NCI-H345 (cell line): ENCODE measurements at places on chromosomes 2 and 18.

DNA sequence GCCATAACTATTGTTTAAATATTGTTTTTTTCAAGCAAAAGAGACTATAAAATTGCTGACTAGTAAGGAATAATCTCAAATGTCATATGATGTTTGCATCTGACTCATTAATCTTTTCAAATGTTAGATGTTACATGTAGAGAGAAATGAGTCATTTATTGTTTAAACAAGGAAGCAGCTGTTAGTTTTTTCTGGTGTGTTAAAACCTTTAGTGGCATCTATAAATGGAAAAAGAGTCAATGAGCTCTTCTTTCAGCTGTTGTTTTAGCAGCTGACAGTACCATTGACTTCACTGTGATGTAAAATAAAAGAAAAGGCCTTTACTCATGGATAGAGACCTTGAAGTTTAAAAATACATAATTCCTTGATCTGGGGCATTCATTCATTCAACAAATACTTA lies 1.8 kb upstream of the KLHL41 start:
- peak; percentile 79 for DNase-seq

DNA sequence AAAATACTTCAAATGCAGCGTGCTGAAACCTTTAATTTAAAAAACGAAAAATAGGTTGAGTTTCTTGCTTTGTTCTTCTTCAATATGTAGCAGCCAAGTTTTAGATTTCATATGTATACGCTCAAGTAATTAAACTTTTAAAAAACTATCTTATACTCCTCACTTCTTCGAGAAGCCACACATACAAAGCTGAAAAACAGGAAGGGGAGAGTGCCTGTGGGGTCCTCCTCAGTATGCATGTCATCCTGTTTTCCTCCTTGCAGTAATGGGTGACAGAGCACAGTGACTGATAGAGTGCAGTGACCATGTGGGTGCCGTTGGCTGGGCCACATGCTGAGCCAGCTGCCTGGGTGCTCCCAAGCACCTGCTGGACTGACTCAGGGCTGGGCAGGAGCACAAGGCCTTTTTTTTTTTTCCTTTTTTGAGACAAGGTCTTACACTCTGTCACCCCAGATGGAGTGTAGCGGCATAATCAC lies 33.3 kb downstream of the UXS1 start:
- no peak for DNase-seq

GRCh38 chr2:84971510-84972206 lies 697 bp downstream of the KCMF1 start:
- DNase-seq = peak; percentile 18

- DNase-seq = no peak
Measured at GRCh38 chr18:41486575-41486974, 468.5 kb upstream of the PIK3C3 start.

DNA sequence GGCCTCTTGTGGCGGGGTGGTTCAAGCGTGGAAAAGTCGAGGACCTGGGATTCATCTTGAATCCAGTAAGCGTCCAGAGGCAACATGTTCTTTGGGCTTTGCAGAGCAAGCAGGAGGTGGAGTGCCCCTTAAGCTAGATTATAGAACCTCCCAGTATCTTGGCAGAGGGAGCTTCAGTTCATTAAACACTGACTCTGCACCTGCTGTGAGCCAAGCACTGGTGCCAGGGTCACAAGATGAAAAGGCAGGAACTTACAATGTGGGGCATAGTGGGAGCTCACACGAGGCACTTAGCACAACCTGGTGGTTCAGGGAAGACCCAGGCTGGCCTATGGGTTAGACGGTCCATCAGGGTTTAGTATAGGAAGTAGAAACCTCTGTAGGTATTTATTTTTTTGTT lies 7.4 kb upstream of the FZD5 start:
- no peak for DNase-seq

DNA sequence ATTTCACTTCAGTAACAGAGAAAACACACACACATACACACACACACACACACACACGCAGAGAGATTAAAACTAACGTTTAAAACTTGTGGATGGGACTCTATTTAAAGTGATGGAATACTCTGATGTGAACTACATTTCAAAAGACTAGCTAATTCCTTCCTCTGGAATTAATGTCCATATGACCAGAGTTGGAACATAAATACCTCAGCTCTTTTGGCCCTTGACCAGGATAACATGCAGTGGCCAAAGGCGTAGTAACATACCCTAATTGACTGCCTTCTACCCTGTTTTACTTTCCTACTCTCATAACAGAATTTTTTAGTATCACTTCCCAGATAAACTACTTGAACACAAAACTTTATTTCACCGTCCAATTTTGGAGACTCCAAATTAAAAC lies 671.3 kb upstream of the CHAC2 start:
- DNase-seq = no peak

DNA sequence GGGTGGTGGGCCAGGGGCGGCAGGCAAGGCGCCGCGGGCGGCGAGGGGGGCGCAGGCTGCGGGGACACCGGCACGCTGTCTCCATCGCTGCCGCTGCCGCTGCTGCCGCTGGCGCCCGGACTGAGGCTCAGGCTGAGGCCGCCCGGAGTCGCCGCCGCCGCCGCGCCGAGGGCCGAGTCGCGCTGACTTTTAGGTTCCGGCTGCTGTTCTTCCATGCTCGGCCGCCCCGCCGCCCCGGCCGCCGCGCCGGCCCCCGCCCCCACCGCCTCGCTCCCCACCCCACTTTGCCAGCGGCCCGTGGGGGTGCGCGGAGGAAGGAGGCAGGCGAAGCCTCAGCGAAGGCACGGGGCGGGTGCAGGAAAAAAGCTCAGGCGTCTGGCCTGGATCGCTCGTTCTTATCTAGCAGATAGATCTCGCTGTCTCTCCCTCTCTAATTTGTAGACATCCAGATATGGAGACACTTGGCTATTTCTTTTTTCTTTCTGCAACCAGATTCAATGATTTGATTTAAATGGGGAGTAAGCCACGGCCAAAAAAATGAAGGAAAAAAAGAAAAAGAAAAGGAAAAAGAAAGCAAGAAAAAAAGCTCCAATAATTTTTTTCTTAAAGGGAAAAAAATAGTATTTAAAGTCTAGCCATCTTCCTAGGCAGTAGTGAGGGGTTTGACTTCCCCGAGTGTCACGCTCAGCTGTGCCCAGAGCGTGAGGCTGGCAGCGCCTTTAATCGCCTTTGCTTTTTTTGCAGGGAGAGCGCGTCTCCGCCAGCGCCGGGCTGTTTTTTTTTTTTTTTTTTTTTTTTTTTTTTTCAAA lies at the start of gene EN1:
Gene EN1 (minus strand): TSS at position 696 of the 809 bp plus-strand sequence. CDS start 481 bp downstream, at position 215.
- no peak for DNase-seq

GRCh38 chr2:47488870-47489584 lies 86.1 kb downstream of the MSH2 start:
- DNase-seq = peak; percentile 9

DNA sequence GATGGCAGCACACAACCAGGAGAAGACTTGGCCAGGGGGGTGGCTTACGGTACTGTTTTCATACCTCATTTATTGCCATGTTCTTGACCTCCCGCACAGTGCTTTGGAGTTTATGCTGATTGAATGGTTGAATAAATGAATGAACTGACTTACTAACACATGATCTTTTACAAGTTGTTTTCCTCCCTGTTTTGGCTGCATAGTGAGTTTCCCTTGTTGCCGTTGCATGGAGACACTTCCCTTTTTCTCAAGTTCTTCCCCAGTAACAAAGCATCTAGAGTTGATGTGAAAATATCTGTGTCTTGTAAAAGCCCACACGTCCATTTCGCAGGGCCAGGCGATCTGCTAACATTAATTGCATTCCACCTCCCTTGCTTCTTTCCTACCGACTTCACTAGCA lies 35.7 kb upstream of the RAB1A start:
- no peak for DNase-seq

- no peak for DNase-seq
Measured at GRCh38 chr2:190563109-190563508, 28.6 kb upstream of the NEMP2 start.

DNA sequence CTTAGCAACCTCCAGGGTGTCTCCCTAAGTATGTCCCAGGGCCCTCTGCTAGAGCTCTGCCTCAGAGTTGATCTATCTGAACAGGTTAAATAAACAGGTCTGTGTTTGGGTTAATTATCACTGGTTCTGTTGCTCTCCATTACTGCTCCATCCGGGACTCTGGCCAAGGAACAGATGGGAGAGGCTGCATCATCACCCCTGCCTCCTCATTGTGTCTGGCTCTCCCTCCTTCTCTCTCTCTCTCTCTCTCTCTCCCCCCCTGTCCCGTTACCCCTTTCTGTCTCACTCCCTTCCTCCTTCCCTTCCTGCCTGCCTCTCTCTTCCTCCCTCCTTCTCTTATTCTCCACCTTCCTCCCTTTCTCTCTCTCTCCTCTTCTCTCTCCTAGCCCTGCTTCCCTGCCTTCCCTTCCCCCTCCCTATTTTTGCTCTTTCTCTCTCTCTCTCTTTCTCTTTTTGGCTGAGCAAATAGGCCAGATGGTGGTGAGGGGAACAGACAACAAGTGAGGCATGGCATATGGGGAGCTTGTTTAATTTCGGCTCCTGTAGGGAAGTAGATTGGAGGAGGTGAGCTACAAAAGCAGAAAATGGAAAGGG lies 62.1 kb downstream of the SETBP1 start:
- DNase-seq = peak; percentile 73

- DNase-seq = no peak
Measured at GRCh38 chr18:9321017-9321452, 13.5 kb upstream of the TWSG1 start.

DNA sequence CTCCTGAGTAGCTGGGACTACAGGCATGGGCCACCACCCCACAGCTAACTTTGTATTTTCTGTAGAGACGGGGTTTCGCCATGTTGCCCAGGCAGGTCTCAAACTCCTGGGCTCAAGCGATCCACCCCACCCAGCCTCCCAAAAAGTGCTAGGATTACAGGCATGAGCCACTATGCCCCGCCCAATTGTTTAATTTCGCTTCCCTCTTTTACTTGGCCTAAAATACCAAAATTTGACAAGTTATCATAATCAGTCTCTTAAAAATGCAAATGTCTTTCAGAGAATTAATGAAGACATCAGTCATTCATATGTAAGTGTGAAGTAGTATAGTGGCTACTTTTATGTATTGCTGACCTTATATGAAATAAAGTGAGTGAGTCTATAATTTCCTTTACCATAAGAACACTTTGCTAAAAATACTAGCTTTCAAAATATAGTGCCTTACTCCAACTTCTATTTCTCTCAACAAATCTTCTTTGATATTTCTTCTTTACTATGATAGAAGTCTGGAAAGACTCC lies 9.8 kb downstream of the FBXO11 start:
- no peak for DNase-seq

GRCh38 chr2:226845386-226846116 lies 9.7 kb downstream of the RHBDD1 start:
- no peak for DNase-seq

GRCh38 chr18:51936115-51936514 lies 403.9 kb upstream of the DCC start:
- no peak for DNase-seq

DNA sequence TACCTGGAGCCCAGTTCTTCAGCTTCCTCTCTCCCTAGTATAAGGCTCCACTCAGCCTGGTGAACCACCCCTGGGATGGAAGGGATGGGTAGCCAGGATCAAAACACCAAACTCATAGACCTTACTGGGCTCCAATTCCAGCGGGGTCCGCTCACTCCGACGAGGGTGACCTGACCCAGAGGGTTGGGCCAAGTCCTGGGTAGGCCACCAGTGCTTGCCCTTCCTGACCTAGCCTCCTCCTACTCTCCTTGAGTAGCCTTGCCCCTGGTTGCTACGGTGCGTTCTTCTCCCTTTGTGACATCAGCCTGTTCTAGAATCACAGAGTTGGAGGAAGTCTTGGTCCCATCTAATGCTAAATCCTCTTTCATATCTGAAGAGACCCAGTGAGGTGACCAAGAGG lies 537 bp upstream of the STAT4 start:
- DNase-seq = no peak

GRCh38 chr2:57760381-57760801 lies 286.2 kb upstream of the VRK2 start:
- DNase-seq = peak; percentile 15

- no peak for DNase-seq
Measured at GRCh38 chr2:64615192-64615763, 38.4 kb downstream of the SERTAD2 start.

DNA sequence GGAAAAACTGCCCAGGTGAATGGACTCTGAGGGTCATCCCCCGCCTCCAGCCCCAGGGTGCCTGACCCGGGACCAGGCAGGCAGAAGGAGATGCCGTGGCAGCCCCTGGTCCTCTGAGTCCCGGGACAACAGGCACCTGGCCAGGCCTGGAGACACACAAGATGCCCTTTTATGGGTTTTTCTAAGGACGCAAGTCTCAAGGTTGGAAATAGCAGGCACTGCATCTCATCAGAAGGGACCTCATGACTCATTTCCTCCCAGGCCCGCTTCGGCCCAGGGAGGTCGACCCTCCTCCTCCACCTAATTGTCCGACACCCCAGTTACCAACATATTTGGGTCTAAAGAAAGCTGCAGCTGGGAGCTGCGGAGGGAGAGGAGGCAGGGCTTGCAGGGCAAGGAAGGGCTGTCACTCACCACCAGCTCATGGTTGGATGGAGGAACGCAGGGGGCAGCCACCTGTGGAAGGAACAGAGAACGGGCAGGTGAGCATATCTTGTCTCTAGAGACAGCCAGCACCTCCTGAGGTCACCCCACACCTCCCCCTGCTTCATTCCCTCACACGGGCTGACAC lies 82.9 kb downstream of the TNS1 start:
- DNase-seq = no peak

DNA sequence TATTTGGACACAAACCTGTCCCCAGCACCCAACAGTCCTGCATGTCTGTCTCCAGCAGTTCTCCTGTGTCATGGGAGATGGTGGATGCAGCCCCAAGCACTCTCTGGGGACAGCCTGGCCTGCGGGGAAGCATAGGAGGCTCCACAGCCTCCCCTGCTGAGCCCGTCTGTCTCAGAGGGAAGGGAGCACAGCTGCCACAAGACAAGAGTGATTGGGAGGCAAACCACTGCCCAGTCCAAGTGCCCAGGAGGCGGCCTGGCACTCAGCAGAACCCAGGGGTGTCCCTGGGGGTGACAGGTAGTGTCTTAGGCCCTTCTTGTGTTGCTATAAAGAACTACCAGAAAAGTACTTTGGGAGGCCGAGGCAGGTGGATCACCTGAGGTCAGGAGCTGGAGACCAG lies 211.2 kb upstream of the MYT1L start:
- DNase-seq = peak; percentile 60

- peak; percentile 73 for DNase-seq
Measured at GRCh38 chr2:64049633-64050220, 30.5 kb upstream of the VPS54 start.

- no peak for DNase-seq
Measured at GRCh38 chr2:44016282-44016681, 20.5 kb upstream of the LRPPRC start.

GRCh38 chr18:79970419-79971133 lies 6.1 kb downstream of the HSBP1L1 start:
- DNase-seq = no peak
